ENCODE measurements at places on chromosomes 6 and 20.

DNA sequence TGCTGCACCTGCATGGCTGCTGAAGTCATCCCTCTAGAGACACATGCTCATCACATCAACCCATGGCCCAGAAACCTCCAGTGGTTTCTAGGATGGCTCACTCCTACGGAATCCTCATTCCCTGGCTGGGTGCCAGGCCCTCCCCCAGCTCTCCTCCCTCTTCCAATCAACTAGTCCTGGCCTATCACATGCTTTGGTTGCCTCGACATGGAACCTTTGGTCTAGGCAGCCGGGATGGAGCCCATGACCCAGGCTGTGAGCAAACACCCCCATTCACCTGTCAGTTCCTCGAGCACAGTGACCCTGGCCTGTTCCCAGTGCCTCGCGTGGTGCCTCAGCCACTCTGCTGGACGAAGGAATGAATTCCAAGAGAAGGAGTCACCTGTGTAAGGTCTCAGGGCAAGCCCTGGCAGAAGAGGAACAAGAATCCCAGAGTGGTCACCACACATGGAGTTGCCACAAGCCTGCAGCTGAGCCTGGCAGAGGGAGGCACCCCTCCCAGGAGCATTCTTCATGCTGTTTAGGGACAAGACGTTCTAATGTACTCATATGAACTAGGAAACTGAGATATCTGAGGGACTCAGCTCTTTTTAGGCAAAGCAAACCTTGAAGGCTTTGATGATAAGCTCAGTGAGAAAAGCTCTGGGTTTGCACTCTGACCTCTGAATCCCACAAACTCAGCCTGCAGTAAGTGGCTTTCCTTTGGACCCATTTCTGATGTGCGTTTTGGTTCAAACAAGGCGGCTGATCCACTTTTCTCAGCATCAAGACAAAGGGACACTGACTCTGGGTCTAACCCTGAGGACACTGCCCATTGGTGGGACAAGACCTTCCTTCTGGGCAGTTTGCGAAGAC is 40.2 kb downstream of the PPP1R3G start:
- DNase-seq: no peak

GRCh38 chr20:20259533-20259932 is 108.4 kb upstream of the INSM1 start:
- no peak for DNase-seq

- no peak for DNase-seq
These were observed 431.8 kb downstream of the CD83 start for GRCh38 chr6:14549304-14549770.

DNA sequence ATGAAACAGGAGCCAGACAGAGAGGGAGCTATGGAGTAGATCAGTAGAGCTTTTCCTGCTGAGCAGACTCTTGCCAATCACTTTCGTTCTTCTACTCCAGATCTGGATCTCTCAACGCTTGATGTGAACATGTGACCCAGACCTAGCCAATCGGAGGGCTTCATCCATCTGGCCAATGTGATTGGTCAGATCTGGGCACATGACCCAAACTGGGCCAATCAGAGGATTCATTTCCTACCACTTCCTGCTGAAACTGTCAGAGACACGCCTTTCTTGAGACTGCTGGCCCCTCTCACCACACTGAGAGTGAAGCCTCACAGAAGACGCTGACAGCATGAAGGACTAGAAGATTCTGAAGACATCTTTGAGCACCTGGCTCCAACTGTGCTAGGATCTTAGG is 44.2 kb upstream of the ZMYND8 start:
- no peak for DNase-seq

- DNase-seq: no peak
These were observed 53.1 kb downstream of the MAFB start for GRCh38 chr20:40635971-40636370.

DNA sequence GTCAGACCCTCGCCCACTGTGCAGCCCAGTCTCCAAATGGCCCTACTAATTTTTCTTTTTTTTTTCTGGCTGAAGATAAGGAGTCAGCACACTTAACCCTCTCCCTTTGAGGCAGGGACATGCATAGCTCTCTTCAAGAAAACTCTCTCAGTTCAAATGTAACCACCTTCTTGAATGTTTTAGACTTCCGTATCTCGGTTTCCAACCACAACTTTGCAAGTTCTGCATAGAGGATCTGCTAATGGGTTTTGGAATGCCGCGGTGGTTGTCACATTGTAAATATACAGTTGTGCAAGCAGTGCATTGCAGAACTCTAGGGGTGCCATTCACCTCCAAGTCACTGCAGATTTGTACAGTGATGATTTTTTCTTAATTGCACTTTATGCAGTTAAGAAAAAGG is 59.4 kb upstream of the SLC35B3 start:
- no peak for DNase-seq

DNA sequence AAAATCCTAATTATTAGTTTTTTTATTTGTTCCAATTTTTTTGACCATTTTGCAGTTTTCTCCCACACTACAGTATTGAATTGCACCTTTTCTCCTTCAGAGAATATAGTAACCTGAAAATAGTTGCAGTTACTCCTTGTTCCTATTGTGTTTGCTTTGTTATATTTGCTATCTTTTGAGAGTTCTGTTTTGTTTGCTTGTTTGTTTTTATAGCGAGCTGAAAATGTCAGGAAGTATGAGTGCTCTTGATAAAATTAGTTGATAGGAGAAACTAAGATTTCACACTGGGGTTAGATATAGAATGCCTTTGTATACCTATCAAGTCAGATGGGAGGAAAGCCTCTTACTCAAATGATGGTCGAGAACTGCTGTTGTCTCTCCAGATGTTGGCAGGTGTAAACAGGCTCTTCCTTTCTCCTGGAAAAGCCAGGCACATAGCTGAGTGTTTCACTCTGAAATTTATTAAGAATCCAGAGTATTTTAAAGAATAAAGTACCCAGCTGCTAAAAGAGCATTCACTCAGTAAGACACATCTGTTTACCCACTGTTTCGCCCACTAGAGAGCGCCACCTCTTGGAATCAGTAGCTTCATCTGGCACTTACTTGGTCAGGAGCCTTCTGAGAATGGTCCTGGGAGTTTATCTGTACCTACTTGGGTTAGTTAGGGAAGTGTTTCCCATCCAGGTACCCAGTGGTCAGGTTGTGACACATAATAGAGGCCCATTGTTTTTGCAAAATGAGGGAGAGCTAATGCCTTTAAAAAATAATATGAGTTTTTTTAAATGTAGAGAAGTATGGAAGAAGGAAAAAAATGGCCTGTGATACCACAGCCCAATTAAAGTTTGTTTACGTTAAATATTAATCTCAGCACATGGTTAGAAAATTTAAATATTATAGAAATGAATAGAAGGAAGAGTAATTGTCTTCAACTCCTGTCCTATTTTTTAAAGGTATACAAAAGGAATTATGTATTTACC is 11.2 kb downstream of the NT5DC1 start:
- no peak for DNase-seq

GRCh38 chr6:73233048-73233447 is 7.8 kb upstream of the KHDC1L start:
- no peak for DNase-seq

DNA sequence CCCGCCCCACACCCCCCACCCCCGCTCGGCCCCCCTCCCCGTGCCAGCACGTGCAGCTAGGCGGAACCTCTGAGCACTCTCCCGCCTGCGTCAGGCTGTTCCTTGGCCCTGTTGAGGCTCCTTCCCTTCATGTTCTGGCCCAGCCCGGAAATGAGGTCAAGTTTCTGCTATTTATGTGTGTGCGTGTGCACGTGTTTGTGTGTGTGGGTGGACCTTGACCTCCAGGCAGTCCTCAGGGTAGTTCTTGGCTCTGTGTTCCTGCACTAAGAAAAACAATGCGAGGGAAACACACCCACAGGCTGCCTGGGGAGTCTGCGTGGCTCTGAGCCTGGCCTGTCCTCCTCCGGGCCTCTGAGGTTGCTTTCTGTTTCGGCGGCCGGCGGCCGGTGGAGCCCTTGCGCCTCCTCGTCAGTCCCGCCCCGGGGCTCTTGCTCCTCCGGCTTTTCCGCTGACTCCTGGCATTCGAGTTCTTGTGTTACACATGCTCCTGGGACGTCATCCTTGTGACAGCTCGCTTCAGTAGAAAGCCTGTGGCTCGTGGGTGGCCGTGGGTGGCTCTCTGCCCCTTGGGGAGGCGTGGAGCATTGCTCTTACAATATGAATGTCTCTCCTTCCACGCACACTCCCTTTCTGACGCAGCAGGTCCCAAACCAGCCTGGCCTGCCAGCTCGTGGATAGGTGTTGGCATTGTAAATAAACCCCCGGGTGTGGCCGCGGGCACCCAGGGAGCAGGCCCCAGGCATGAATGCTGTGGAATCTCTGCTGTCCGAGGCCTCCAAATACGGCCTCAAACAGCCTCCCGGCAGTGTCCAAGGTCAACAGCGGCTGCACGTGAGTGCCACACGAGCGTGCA is 10.0 kb downstream of the SLCO4A1 start:
- DNase-seq: peak; percentile 33

- DNase-seq: peak; percentile 12
These were observed 11.8 kb upstream of the GSTA1 start for GRCh38 chr6:52815167-52816092.

- no peak for DNase-seq
These were observed 6.6 kb downstream of the CDK5RAP1 start for GRCh38 chr20:33394718-33395117.

- DNase-seq: no peak
These were observed 129.7 kb downstream of the FIG4 start for GRCh38 chr6:109820706-109821350.

DNA sequence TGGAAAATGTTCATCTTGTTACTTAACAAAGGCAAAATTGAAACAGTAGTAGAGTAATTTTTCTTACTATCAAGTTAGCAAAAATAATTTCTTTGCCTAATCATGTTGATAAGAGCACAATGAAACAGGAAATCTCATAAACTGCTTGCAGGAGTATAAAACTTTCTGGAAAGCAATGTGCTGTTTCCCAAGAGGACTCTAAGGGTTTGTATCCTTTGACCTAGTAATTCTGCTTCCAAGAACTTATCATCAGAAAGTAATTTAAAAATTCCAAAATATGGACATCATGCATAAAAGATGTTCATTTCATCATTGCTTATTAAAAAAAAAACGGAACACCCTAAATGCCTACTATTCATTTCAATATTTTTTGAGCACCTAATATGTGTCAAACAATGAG is 46.1 kb upstream of the TNFAIP3 start:
- no peak for DNase-seq

DNA sequence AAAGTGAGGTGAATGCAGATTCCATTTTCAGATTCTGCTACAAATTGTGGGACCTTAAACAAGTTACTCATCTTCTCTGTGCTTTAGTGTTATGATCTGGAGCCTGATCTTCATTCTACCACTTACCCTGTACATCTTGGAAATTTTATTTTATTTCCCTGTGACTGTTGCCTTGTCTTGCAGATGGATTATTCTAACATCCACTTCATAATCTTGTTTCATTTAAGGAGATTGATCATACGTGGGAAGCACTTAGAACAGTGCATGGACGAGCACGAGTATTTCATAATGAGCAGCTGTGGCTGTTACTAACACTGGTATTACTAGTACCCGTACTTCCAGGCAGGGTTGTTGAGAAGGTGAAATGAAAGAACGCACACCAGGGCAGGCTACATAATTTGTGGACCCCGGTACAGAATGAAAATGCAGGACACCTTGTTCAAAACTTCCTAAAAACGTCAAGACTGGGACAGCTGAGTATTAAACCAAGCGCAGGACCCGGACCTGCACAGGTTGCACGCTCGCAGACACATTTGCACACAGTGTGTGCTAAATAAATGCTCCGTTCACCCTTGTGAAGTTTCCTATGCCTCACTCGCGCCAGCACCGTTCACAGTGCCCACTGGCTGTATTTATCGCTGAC is 535 bp upstream of the CCDC170 start:
- DNase-seq: no peak

GRCh38 chr20:56995149-56995548 is 271.3 kb downstream of the BMP7 start:
- no peak for DNase-seq

- no peak for DNase-seq
These were observed 11.8 kb downstream of the LOC128125822 start for GRCh38 chr6:63584125-63584514.

GRCh38 chr20:19935842-19936241 is 81.3 kb upstream of the NAA20 start:
- DNase-seq: no peak

DNA sequence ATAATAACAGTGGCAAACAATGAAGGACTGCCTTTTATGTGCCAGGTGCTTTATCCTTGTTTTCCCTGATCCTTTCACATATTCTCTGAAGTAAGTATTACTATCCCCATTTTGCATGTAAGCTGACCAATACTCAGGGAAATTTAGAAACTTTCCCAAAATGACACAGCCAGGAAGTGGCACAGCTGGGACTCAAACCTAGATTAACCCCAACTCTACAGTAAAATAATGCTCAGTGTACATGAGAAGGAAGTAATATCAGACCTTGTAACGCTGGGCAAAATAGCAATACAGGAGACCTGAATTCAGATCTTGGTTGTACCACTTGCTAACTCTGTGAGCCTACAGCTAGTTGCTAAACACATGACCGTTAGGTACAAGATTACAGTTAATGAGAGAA is 26.8 kb upstream of the NRSN1 start:
- DNase-seq: no peak

GRCh38 chr6:39430446-39430845 is 107.9 kb upstream of the KCNK16 start:
- DNase-seq: no peak

DNA sequence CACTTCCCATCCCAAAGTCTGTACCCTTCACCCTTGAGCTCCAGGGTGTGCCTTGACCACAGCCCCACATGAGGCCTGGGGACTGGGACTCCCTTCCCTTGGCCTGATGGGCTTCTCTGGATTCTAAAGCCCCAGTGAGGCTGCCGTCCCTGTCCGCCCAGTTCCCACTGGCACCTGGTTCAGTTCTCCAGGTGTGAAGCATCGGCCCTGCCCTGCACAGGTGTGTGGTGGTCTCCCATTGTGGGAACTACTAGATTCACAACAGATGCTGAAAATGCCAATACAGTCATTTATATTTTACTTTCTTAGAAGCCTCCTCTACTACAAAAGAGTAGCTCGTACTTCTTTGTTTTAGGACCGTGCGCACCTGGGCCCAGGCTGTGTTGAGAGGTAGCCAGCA is 72.8 kb downstream of the TTLL2 start:
- no peak for DNase-seq

DNA sequence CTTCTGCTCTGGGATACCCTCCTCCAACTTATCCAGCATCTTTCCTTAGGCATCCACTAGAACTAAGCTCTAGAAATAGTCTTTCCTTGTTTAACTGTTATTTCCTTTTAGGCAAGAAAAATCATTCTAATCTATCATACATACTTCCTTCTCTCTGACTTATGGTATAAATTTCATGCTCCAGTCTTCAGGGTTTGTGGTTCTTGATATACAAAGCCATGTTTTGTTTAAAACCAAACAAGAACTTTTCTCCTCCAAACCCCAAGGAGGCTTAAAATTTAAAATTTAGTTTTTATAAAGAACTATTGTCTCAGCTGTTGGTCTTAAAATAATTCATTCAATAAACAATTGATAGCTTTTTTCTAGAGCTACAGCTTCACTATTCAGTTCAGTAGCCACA is 77.2 kb downstream of the CD164 start:
- no peak for DNase-seq

GRCh38 chr20:21453690-21454089 is 56.4 kb upstream of the NKX2-4 start:
- DNase-seq: no peak

Data from stimulated activated CD8-positive, alpha-beta memory T cell treated with anti-CD3 and anti-CD28 coated beads, Interleukin-4, amount 100 ng/mL, for 24 hours (primary cell).